Activated gamma-delta T cell treated with Interleukin-2 at 50 U/mL for 16 hours (primary cell): ENCODE measurements at places on chromosomes 1 and 21.

- no peak for DNase-seq
Observed at GRCh38 chr1:32540605-32541004, 1.4 kb downstream of the ZBTB8A start.

- DNase-seq = no peak
Observed at GRCh38 chr1:118999348-119000071, 11.4 kb upstream of the TBX15 start.

- no peak for DNase-seq
Observed at GRCh38 chr1:30001011-30001731, 722.2 kb downstream of the MATN1 start.

DNA sequence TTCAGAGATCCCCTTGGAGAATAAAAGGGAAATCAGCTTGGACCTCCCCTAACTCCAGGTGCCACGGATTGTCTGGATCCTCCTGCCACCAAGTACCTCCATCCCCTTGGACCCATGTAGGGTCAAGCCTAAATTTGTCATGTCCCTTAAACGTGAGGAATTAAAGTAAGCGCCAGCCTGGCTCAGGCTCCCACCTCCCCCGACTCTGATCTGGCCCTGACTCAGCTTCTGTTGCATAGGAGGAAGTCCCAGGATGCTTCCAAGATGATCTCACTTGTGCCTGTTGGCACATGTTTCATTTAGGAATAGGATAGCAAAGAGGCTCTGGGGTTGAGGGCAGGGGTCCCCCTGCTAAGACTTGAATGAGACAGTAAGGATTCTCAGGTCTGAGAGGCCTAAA, 231.9 kb upstream of the JUN start:
- DNase-seq = no peak

GRCh38 chr1:214102907-214103306, 115.1 kb downstream of the PROX1 start:
- DNase-seq = no peak

DNA sequence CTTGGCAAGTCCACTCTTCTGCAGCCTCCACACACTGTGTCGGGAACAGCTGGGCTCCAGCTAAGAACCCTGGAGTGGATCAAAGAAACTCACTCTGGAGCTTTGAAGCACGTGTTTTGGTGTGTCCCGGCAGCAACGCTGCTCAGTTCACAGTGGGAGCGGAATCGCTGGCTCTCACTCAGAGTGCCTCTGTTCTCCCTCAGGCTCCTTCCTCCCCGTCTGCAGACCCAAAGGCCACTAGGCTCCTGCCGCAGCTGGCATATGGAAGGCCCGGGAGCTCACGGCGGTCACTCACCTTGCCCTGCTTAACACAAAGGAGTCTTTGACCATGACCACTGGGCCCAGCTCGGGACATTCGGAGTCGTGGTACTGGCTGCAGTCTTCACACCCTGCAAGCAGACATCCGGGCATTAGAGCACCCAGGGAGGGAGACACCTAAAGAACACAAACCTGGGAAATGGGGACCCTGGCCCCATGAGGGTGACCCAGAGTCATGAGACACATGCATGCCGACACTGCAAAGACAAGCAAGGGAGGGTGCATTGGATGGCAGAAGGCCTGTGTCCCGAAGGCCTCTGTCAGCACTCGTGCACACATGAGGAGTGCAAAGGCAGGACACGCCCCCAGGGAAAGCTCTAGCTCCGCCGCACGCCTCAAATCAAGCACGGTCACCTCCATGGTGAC, 19.7 kb downstream of the PRDM15 start:
- no peak for DNase-seq

DNA sequence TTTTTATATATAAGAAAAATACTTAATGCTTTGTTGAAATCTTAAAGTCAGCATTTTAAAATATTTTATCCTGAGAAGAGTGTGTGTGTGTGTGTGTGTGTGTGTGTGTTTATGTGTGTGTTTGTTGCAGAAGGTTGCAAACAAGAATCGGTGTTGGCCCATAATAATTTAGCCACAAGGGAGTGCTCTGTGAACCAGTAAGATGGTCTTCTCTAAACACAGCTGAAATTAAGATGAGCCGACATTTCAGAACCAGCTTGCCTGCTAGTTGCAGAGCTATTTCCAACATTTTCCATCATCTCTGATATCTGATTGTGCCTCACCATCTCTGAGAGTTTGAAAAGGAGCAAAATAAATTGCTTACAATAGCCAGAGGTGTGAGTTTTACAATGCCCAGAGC, 158.8 kb upstream of the SGIP1 start:
- DNase-seq = no peak

DNA sequence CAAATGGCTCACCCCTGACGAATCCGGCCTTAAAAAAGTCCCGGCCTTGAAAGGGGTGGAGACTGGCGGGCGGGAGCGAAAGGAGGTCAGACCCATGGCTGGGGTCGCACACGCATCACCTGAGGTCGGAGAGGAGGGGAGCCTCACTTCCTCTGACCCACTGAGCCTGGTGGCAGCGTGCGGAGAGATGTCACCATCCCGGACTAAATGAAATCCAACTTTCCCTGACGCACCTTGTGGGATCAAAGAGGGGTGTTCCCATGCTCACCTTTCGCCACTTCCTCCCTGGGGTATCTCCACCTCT, 709 bp upstream of the SLC41A1 start:
- no peak for DNase-seq

- no peak for DNase-seq
Observed at GRCh38 chr1:234620272-234621126, 10.5 kb upstream of the IRF2BP2 start.

GRCh38 chr1:70919706-70920323, 127.8 kb downstream of the PTGER3 start:
- DNase-seq = no peak
